ENCODE measurements at places on chromosomes 6 and 20.
A peak's percentile ranks its signal among the peaks of the same experiment; 100 is the strongest.

DNA sequence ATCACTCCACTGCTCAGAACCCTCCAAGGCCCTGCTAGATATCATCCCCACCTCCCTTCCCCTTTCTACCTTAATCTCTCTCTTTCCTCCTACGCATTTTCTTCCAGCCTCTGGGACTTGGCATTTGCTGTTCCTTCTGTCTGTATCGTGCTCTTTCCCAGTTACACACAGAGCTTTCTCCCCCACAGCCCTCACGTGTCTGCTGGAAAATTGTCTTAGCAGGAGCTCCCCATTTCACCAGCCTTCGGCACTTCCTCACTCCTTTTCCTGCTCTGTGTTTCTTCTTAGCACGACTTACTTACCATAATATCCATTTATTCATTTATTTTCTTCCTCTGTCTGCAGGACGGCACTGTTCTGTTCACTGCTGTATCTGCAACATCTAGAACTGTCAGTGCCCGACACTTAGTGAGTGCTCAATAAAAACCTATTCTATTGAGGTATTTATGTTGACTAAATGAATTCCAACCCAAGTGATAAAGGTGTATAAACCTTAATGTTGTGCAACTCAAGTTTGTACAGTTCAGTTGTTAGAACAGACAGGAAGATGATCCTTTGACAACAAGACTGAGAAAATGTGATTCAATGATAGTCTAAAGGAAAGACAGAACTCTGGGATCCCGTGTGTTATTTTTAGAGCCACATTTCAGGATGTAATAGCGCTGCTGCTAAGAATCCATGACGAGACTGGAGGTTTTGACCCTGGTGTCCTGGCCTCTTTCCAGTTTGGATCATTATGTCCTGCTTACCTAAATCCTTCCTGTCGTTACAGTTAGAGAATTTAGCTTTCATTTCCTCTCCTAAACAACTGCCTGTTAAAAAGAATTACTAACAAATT lies 170.1 kb upstream of the LAMP5 start:
- DNase-seq = no peak

GRCh38 chr6:29537714-29538403 lies 21.7 kb downstream of the UBD start:
- DNase-seq = no peak

- no peak for DNase-seq
Measured at GRCh38 chr6:53358440-53359094, 9.8 kb upstream of the ELOVL5 start.

DNA sequence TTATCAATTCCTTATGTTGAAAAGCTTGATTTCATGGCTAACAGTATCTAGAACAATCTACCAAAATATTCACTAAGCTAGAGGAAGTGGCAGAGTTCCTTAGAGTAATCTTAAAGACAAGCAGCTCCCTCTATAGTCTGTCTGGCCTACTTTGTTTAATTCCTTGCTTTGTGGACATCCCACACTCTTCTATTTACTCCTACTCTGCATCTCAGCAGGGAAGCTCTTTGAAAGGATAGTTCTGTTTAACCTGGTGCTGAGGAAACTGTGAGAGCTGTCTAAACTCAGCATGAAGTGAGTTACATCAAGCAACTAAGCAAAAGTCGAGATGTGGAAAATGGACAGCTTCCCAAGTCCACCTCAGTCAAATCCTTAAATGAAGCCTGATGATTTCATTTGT lies 4.3 kb downstream of the REV3L start:
- DNase-seq = no peak

DNA sequence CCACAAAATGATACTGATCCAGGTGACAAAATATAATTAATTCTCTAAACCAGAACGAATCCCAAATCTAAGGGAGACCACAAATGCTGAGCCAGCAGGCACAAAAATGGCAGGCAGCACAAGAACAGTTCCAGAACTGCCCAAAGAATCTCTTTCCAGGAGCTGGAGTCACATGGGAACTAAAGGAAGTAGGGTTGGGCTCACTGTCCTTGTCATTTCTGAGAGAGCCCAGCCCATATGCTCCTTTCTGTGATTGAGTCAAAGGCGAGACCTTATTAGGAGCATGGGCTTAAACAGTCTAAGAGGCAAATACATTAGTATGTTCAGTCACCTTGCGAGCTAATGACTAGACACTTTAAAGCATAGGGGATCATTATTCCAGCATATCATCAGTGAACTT lies 327.6 kb upstream of the ARID1B start:
- DNase-seq = no peak

GRCh38 chr6:149055195-149055899 lies 262.2 kb upstream of the TAB2 start:
- no peak for DNase-seq

- DNase-seq = no peak
Measured at GRCh38 chr20:9574776-9575175, 60.4 kb downstream of the LAMP5 start.

DNA sequence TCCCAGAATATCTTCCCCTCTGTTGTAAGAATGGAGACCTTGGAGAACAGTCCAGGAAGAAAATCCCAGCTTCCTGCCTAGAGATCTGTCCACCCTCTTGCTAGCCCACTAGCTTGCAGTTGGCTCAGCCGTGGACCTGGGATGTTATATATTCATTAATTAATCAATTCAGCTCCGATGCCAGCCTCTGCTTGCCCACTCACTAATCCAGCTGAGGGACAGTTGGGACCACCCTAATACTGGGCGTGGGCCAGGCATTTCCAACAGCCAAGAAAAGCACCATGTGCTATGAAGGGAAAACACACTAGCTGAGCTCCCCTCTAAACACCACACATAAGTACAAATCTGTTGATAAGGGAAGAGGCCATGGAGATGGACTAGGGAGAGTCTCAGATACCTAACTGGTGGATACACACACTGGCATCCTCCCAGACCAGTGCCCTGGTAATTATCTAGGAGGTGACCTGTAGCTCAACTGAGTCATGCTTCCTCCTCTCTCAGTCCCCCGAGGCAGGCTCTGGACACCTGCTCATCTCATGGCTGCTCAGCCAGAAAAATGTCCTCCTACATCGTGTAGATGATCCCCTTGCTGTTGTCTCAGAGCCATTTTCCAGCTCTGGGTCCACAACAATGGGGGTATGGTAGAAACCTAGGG lies 78.9 kb downstream of the ANKRD60 start:
- no peak for DNase-seq

GRCh38 chr20:17872959-17873358 lies 95.6 kb downstream of the SNX5 start:
- DNase-seq = no peak

GRCh38 chr6:160042788-160043301 lies 74.0 kb downstream of the IGF2R start:
- no peak for DNase-seq

DNA sequence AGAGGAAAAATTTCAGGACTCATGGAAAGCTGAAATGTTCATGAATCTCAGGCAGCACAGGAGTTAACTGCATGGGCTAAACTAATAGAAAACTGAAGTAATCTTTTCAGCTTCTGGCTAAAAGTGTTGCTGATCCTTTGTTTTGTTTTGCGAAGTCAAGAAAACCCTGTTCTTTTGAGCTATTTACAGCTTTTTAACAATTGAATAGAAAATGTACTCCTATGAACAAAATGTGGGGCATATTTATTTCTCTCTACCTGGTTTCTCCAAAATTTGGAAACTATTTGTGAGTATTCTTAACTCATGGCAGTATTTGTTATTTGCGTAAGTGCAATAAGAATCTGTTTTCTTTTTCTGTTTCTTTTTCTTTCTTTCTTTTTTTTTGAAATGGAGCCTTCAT lies 818.8 kb upstream of the CITED2 start:
- no peak for DNase-seq

DNA sequence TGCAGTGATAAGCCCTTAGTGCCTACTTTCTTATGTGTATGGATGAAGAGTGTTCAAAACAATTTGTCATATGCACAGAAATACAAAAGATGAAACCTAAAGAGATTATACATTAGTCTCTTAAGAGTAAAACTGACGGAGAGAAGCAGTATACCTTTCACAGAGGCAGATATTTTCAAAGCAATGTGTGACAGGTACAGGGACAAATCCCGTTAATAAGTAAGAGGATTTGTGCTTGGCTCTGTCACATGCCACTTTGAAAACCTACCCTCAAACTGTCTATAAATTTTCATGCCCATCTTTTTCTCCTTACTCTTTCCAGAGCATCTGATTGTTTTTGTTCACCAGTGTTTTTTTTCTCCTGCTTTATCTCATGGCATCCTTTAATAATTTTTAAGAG lies 741.3 kb upstream of the MMS22L start:
- no peak for DNase-seq

DNA sequence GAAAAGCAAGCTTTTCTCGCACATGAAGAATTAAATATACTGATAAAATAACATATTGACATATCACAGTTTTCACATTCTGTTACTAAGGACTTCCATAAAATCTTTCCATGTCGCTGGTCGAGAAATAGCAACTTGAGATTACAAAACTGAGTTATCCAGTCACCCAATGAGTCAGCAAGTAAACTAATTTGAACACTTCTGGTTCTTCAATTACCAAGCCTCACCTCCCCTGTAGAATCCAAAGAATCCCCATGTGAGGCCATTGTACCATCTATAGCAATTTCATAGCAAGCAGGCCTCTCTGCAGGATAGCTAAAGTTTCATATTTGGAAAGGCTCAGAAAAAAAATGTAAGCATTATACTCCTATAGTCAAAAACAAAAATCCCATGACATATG lies 87.3 kb downstream of the PKHD1 start:
- no peak for DNase-seq

DNA sequence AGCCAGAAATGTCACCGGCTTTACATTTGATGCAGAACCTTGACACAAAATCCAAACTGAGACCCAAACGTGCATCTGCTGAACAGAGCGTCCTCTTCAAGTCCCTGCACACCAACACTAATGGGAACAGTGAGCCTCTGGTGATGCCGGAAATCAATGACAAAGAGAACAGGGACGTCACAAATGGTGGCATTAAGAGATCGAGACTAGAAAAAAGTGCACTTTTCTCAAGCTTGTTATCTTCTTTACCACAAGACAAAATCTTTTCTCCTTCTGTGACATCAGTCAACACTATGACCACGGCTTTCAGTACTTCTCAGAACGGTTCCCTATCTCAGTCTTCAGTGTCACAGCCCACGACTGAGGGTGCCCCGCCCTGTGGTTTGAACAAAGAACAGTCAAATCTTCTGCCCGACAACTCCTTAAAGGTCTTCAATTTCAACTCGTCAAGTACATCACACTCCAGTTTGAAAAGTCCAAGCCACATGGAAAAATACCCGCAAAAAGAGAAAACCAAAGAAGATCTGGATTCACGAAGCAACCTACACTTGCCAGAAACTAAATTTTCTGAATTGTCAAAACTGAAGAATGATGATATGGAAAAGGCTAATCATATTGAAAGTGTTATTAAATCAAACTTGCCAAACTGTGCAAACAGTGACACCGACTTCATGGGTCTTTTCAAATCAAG lies 108.4 kb downstream of the RTN4IP1 start:
- peak; percentile 61 for DNase-seq

- no peak for DNase-seq
Measured at GRCh38 chr6:11202513-11203305, 29.8 kb downstream of the NEDD9 start.

- DNase-seq = no peak
Measured at GRCh38 chr6:100447900-100448748, 16.6 kb downstream of the SIM1 start.

GRCh38 chr6:100796049-100796823 lies 84.9 kb downstream of the ASCC3 start:
- DNase-seq = no peak

DNA sequence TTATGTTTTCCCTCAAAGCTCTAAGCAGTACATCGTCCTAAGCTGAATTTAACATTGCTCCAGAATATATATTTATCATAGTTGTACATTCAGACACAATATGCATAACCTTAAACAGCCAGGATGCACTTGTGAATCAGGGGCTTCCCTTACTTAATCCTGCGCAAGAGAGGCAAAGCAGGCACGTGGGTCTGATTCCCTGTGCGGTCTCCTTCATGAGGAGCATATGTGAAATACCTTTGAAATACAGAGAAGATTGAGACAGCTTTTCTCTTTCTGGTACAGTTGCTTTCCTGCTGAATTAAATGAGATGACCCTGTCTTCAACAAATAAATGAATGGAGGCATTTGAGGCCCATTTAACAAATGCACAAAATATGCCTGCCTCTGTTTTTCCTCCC lies 1.5 kb downstream of the HTR1E start:
- no peak for DNase-seq

DNA sequence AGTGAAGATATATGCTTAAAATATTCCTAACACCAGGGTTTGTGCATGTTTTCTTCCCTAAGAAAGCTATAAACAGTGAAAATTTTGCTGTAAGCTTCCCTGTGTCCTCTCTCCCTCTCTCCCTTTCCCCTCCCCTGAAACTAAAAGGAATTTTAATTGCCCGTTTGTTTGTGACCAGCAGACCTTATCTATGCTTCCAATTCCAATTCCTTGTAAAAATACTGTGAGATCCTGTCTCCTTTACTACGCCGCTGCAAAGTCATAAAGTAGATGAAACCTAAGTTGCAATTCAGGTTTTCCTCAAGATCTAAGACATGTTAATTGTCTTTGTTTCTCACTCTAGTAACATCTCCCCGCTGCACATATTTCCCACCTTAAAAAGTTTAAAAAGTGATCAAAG lies 82.3 kb downstream of the DNAH8 start:
- no peak for DNase-seq
